T-cell (primary cell): ENCODE measurements at places on chromosomes 2 and 18.

GRCh38 chr2:215970425-215970824, 42.9 kb downstream of the MREG start:
- no peak for DNase-seq

- no peak for DNase-seq
These were observed 167.9 kb downstream of the NCKAP5 start for GRCh38 chr2:133400411-133400810.

GRCh38 chr18:61896757-61897156, 4.0 kb upstream of the RNF152 start:
- DNase-seq: no peak

- no peak for DNase-seq
These were observed at the start of gene ZSWIM2 for GRCh38 chr2:186848873-186849578. ZSWIM2 (minus strand) TSS chr2:186849170; CDS start chr2:186849130, 40 bp downstream.

DNA sequence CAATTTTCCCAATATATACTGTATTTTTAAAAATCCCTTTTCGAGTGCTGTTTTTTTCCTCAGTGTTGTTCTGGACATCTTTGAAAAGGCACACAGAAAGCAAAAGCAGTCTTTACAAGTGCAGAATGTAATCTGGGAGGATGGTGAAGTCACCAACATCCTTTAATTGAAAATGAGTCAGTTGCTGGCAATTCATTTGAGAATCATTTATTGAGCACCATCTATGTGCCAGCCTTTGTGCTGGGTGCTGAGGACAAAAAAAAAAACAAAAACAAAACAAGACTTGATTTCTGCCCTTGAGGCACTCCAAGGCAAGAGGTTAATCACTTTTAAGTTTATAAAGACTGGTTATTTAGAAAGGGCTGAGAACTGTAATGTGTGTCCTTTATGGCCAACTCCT, 46.7 kb upstream of the ACVR1 start:
- DNase-seq: no peak

- no peak for DNase-seq
These were observed 4.3 kb downstream of the SOCS6 start for GRCh38 chr18:70293166-70293565.

GRCh38 chr18:39172695-39173421, 1607.3 kb upstream of the CELF4 start:
- DNase-seq: no peak

DNA sequence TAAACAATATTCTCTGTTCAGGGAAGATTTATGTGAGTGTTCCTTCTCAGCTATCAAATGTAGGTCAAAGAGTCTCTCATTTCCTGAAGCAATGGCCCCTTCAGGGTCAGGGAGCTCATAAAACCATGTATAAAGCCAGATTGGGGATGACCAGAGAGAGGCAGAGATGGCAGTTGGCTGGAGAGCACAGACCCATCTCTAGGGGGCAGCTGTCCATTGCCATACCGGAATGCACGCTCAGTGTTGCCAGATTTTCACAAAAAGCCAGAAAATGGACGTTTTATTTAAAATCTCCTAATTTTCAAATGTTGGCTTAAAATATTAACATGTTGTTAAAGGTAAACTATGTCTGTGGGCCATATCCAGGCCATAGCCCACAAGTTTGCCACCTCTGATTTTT, 1920.7 kb upstream of the CELF4 start:
- no peak for DNase-seq

DNA sequence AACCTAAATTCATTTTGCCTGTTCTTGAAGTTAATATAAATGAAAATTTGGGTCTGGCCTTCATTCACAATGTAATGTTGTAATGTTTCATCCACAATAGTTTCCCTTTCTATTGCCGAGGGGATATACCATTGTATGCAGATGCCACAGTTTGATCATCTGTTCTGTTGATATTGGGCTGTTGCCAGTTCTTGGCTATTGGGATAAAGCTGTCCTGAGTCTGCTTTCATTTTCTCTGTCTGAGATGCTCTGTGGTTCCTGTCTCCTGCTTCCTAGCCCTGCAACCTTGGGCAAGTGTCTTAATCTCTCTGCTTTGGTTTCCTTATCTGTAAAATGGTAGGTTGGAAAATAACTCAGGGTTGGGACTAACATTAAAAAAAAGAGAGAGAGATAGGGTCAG, 25.2 kb downstream of the B3GNT2 start:
- DNase-seq: no peak

DNA sequence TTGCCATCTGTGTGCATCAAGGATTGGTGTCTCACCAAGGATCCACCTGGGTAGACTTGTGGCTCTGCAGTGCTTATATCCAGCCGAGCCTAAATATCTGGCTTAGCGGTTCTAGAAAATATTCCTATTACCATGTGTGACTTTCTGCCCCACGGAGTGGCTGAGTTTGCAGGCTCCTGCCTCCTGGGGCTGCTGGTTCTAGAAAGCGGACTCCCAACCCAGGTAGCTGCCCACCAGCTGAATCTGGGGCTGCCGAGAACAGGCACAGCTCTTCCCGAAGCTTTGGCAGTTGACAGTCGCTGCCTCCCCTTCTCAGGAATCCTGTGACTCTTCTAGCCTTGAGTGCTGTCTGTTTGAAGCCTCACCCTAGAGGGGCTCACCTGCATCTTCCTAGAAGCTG, 104.6 kb downstream of the TPGS2 start:
- no peak for DNase-seq

DNA sequence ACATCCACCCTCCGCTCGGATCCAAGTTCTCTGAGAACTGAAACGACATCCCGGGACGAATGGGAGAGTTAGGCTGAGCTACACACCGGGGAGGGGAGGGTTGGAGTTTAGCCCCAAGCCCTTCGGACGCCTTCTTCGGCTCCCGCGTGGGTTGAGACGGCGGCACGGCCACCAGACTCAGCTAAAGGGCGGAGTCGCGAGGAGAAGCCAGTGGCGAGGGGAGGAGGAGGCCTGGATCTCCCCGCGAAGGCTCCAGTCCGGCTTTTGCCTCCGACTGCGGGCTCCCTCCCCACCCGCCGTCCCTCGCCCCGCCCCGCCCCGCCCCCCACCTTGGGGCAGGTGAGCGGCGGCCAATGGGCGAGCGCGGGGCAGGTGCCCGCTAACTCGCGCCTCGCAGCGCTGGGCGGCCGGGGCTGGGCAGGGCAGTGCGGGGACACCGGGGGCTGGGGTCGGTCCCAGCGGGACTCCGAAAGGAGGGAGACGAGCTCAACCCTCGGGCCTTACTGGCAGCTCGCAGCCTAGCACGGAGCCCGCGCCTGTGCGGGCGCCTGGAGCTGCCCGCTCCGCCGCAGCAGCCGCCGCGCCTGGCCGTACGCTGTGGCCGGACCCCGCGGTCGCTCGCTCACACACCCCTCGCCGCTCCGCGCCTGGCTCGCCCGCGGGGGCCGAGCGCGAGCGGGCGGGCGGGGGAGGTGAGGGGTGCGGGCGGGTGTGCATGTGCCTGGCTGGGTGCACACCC, at the start of gene EMX1:
EMX1 (plus strand) TSS at position 382 of the 739 bp plus-strand sequence; CDS start at position 716, 334 bp downstream.
- no peak for DNase-seq

DNA sequence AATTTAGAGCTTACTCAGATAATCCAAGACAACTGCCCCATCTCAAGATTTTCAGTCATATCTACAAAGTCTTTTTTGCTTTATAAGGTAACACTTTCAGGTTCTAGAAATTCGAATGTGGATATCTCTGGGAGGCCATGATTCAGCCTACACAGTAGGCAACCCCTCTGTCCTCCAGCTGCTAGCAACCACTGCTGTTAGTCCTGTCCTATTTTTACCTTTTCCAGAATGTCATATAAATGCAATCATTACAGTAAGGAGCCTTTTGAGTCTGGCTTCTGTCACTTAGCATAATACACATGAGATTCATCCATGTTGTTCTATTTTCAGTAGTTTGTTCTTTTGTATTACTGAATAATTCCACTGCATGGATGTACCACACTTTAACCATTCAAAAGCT, 28.5 kb upstream of the MARCHF7 start:
- no peak for DNase-seq

GRCh38 chr2:161122772-161123530, 37.3 kb upstream of the TANK start:
- DNase-seq: no peak

DNA sequence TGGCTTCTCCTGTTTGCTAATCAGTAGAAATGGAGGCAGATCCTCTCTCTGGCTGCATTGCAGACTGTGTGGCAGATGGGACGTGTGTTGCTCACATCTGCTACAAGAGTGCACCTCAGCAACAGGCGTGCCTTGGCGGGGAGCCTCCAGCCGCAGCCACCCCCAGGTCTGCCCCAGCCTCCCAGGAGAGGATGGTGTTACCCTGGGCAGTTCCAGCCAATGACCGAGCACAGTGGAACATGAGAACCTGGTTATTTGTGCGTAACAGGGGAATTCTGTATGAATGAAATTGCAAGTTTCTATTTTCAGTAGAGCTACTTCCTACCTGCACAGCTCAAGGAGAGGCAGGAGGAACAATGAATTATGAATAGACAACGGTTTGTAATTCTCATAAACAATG, 130.6 kb upstream of the CBLN2 start:
- no peak for DNase-seq

- DNase-seq: no peak
These were observed 7.8 kb upstream of the IL1R2 start for GRCh38 chr2:101983928-101984327.

DNA sequence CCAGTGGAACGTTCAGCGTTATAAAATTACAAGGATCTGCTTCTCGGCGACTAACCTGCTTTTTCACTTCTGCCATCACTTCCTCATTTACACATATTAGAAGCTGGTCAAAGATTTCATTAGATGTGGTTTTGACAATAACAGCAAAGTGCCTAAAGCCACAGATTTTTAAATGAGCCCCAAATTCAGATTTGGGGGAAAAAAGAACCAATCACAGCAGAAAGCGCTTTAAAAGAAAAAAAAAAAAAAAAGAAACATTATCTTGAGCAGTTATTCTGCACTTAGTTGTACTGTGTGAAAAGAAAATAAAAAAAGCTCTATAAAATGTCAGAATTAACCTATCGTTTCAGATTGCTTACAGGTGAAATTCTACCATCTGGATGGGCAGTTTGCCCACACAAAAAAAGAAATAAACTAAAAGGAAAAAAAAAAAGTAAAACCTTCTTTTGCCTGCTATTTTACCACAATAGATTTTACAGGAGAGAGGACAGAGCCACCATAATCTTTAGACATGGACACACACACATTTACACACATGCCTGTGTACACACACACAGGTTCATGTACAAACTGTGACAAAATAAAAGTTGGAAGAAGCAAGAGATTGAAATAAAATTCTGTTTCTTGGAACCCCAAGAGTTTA, 167.2 kb downstream of the TCF4 start:
- no peak for DNase-seq

DNA sequence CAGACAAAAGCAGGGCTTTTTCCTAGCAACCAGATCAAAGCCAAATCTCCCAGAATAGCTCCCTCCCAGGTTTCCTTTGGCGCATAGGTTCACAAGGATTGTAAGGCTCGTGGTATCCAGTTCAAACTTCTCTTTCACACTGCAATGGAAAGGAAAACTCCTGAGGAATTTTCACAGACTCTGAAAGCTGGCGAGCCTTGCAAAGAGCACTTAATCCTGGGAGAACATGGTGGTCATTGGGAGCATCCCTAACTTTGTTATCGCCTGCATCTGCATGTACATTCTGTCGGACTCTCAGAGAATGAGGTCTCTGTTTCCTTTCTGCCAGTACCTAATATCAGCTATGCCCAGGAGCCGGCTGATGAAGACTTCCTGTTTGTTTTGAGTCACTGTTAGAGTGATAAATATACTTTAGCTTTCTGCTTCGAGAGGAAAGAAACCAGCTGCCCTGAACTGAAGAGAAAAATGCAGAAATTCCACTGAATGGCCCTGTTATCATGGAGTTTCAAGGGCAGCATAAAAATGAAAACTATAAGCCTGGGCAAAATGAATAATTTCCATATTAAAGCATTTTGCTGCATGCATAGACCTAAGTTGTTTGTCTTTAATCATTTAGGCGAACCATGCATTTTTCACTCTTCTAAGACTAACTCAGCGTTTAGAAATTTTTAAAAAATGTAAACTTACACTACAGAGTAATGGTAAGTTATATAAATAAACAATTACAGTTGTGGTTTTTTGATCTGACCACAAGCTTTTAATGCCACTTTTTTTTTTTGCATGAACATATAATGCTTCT, 76.4 kb upstream of the ZEB2 start:
- no peak for DNase-seq

DNA sequence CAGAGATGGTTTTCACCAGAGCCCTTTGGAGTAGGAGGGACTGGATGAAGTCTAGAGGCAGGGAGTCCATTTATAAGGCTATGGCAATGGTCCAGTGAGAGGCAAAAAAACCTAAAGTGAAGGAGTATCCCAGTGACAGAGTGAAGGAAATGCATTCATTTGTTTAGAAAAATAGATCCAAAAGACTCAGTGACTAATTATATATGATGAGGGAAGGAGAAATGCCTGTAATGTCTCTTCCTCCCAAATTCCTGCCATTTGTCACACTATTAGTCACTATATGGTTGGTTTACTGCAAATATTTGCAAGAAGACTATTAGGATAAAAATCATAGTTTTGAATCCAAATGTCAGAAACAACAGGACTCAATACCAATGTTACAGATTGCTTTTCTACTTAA, 104.2 kb downstream of the ZNF521 start:
- DNase-seq: no peak

DNA sequence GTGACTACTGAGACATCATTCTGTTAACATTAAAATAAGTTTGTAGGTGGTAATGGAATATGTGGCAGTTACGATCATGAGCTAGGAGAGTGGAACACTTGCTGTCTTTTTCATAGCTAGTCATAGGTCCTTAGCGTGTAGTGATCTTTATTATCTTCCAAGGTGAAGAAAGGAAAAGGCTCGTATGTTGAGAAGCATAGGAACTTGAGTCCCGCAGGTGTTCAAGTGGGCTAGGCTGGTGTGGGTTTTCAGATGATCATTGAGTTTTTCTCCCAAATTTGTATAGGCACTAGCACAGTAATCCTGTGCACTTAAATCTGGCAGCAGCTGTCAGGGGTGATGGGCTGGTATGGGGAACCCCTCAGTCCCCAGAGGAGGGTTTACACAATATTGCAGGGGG, 10.9 kb downstream of the SLC20A1 start:
- DNase-seq: no peak

DNA sequence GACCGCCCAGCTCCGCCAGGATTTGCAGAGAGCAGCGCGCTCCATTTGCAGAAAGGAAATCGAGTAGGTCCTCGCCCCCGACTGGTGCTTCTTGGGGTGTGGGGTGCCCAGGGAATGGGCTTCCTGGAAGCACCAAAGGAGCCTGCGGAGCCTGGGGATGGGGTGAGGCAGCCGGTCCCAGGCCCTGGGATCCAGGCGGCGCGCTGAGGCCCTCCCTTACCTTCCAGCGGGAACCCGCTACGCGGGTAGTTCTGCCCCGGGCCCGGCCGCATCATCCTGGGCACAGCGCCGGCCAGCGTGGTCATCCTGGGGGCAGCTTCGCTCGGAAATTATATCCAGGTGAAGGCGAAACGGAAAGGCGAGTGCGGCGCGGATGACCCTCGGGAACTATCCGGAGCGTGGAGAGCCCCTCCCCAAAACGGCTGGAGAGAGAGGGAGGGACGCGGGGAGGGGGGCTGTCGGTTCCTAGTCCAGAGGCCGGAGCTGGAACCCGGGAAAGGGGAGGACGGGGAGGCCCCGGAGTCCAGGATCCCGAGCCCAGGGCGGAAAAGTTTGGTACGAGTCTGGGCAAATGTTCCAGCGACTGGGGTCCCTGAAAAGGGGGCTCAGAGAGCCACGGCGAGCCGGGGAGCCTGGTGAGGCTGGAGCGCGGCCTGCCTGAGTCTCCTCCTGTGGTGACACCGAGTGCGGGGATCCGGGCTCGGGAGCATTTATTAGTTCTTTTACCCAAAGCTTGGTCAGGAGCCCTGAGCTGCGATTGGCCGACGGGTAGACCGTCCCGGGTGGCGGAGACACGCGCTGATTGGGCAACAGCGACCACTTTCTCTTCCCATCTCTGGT, at the start of gene PAX3:
PAX3 (minus strand) TSS at position 688 of the 840 bp plus-strand sequence; CDS start at position 305, 383 bp downstream.
- DNase-seq: no peak

GRCh38 chr2:113225263-113226259, 51.8 kb downstream of the PSD4 start:
- DNase-seq: no peak
